Peyer's patch (tissue), 4 donors: ENCODE measurements at places on chromosomes 2 and 18. TPM values are rescaled to one million over a fixed set of nuclear protein-coding genes. Genes with fewer than 3 reads are reported as not detected.

DNA sequence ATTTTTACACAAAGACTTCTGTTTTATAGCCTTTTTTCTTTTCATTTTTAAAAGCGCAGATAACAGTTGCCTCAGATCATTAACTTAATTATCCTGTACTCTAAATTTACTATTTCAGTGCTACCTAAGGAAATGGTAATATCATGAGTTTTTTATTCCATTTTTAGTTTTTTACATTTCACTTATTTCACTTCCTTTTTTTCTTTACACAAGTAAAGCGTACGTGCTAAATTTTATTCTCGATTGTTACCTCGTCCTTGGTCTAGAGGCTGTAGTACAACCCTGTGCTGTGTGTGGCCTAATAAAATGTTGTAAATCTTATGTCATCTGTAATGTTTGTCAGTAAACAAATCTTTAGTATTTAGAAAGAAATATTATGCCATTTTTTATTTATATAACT is 49.2 kb downstream of the CRIM1 start:
- no peaks in the 10 kb centered on the region for H3K4me1 ChIP-seq
- no peak overlapping the region for H3K4me3 ChIP-seq
- no peaks in the 10 kb centered on the region for H3K36me3 ChIP-seq

DNA sequence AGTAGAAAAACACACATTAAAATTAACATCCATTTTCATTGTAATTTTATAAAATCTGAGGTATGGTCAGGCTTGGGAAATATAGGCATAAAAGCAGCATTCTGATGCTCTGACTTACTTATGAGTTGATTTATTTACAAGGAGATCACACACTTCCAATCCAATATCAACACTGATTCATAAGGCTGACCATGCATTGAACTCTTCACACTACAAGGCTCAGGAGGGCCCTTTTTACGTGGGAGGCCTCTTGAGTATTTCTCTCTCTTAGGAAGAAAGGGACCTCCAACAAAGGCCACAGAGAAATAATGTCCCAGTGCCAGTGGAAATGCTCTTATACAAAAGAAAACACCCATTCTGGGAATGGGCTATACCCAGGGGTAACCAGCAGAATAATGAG is 222.8 kb downstream of the NAPG start:
- H3K27me3 ChIP-seq, result no peaks in the 10 kb centered on the region
- no peak for DNase-seq
- no peak overlapping the region for H3K4me3 ChIP-seq
- H3K4me1 ChIP-seq, result no peaks in the 10 kb centered on the region
- H3K36me3 ChIP-seq, result no peaks in the 10 kb centered on the region

The RAPGEF4 gene
- 9.0 TPM for total RNA-seq

GRCh38 chr2:160175169-160176134 is 24.6 kb downstream of the ITGB6 start:
- no peak overlapping the region for H3K27ac ChIP-seq
- DNase-seq, result no peak
- H3K4me3 ChIP-seq, result no peak overlapping the region
- no peaks in the 10 kb centered on the region for H3K27me3 ChIP-seq

The ROCK2 gene
- total RNA-seq, result 75.5 TPM

The ALK gene
- total RNA-seq, result 1.3 TPM

The CHRNG gene
- not detected for total RNA-seq

- no peaks in the 10 kb centered on the region for H3K27me3 ChIP-seq
- no peaks in the 10 kb centered on the region for H3K4me1 ChIP-seq
- no peak for DNase-seq
These were observed 55.9 kb downstream of the KCTD18 start for GRCh38 chr2:200453853-200454534.

The C2orf72 gene
- total RNA-seq, result 25.2 TPM

The LPIN1 gene
- total RNA-seq, result 41.3 TPM

GRCh38 chr2:153196378-153197058 is 282.0 kb downstream of the RPRM start:
- no peak for DNase-seq
- no peaks in the 10 kb centered on the region for H3K4me1 ChIP-seq
- H3K27ac ChIP-seq, result no peak overlapping the region
- no peaks in the 10 kb centered on the region for H3K36me3 ChIP-seq
- no peak overlapping the region for H3K4me3 ChIP-seq
- no peaks in the 10 kb centered on the region for H3K27me3 ChIP-seq

The PROM2 gene
- 53.6 TPM for total RNA-seq

GRCh38 chr2:29894822-29895614 is 26.4 kb downstream of the ALK start:
- DNase-seq, result no peak
- no peaks in the 10 kb centered on the region for H3K4me1 ChIP-seq
- no peaks in the 10 kb centered on the region for H3K27me3 ChIP-seq
- no peak overlapping the region for H3K4me3 ChIP-seq

The LIMS4 gene
- total RNA-seq, result 3.1 TPM

- no peaks in the 10 kb centered on the region for H3K27me3 ChIP-seq
- H3K27ac ChIP-seq, result no peak overlapping the region
- no peak for DNase-seq
- no peak overlapping the region for H3K4me3 ChIP-seq
- H3K36me3 ChIP-seq, result no peaks in the 10 kb centered on the region
- no peaks in the 10 kb centered on the region for H3K4me1 ChIP-seq
These were observed 349.4 kb upstream of the POU3F3 start for GRCh38 chr2:104504331-104505073.

DNA sequence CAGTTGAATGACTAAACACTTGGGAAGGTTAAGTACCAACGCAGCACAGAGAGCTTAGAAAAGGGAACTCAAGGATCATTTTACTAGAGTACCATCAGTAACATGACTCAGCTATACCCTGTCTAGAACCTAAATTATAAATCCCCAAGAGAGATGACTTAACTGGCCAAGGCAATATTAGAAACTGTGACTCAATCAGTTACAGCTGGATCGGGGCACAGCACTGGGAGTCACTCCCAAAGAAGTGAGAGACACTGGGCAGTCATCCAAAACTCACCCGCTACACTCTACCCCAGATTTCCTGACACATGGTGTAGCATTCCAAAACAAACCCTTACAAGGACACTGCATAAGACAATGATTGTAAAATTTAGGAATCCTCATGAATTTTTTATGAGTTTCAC is 17.7 kb downstream of the IWS1 start:
- H3K4me3 ChIP-seq, result no peak overlapping the region
- no peak for DNase-seq
- H3K36me3 ChIP-seq, result peaks cover 26% of the 10 kb centered on the region
- H3K27ac ChIP-seq, result no peak overlapping the region
- H3K27me3 ChIP-seq, result no peaks in the 10 kb centered on the region

- DNase-seq, result no peak
- H3K27me3 ChIP-seq, result no peaks in the 10 kb centered on the region
- H3K36me3 ChIP-seq, result no peaks in the 10 kb centered on the region
- no peaks in the 10 kb centered on the region for H3K4me1 ChIP-seq
These were observed 262.7 kb upstream of the SPHKAP start for GRCh38 chr2:228444161-228444560.

- no peak overlapping the region for H3K4me3 ChIP-seq
- no peak for DNase-seq
- H3K4me1 ChIP-seq, result no peaks in the 10 kb centered on the region
- H3K36me3 ChIP-seq, result no peaks in the 10 kb centered on the region
- no peak overlapping the region for H3K27ac ChIP-seq
These were observed 79.7 kb upstream of the TRIB2 start for GRCh38 chr2:12636837-12637581.
